Activated B cell treated with CpG ODN at 0.5 μM for 24 hours (primary cell): ENCODE measurements at places on chromosomes 7 and 10.

DNA sequence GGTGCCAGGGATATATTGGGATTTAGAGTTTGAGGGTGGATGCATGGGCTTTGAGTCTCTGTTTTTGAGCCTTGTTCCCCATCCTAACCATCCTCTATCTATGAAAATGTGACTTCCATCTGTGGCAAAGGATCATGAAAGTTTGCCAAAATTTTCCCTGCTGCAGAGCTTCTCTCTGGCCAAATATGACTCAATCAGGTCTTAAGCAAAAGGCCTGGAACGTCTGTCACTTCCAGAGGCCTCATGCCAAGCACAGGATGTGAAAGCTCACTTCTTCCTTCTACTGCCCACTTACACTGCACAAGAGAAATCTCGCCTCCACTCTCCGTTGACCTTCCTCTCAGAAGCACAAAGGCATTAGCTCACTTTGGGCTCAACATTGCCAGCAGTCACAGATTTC is 696.9 kb upstream of the NRP1 start:
- H3K27ac ChIP-seq: no peak overlapping the region
- no peak for DNase-seq
- no peaks in the 10 kb centered on the region for H3K4me1 ChIP-seq
- no peaks in the 10 kb centered on the region for H3K36me3 ChIP-seq
- no peaks in the 10 kb centered on the region for H3K27me3 ChIP-seq

GRCh38 chr10:109616359-109616980 is 306.8 kb downstream of the XPNPEP1 start:
- no peaks in the 10 kb centered on the region for H3K27me3 ChIP-seq
- DNase-seq: no peak
- H3K36me3 ChIP-seq: no peaks in the 10 kb centered on the region
- H3K27ac ChIP-seq: no peak overlapping the region
- H3K4me1 ChIP-seq: no peaks in the 10 kb centered on the region

GRCh38 chr7:73978661-73979563 is 49.1 kb upstream of the ELN start:
- H3K4me1 ChIP-seq: peaks cover 8% of the 10 kb centered on the region
- H3K4me3 ChIP-seq: no peak overlapping the region
- no peak for DNase-seq
- peaks cover 4% of the 10 kb centered on the region for H3K27me3 ChIP-seq
- no peak overlapping the region for H3K27ac ChIP-seq

DNA sequence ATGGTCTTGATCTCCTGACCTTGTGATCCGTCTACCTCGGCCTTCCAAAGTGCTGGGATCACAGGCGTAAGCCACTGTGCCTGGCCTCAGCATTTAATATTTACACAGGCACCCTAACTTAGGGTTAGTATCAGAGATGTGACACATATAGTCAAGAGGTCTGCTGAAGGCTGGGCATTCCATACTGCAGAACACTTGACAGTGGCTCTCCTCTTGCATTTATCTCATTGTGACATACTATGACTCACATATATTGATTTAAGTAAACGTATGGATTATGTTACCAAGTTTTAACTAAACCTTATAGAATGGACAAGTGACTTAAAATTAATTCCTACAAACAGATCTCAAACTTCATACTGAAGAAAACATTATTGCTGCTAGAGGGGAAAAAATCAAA is 36.6 kb downstream of the BRAF start:
- peaks cover 12% of the 10 kb centered on the region for H3K36me3 ChIP-seq
- no peaks in the 10 kb centered on the region for H3K27me3 ChIP-seq
- no peak overlapping the region for H3K4me3 ChIP-seq
- DNase-seq: no peak
- no peak overlapping the region for H3K27ac ChIP-seq

DNA sequence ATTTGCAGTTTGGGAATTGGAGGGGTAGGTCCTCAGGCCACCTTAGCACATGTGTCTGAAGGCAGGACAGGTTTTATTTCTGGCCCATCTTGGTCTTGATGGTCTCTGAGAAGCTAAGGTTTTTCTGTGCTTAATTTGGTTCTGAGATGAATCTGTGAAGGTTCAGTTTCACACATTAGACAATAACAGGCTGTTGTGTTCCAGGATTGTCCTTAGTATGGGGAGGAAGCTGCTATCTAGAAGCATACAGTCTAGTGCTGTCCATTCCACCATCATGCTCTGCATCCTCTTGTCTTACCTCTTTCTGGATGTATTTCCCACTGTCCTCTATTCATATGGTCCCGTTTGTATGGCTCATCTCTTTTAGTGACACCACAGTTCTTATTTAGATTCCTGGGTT is 7.1 kb downstream of the UBE2D1 start:
- peaks cover 8% of the 10 kb centered on the region for H3K36me3 ChIP-seq
- H3K27ac ChIP-seq: no peak overlapping the region
- H3K4me1 ChIP-seq: peaks cover 31% of the 10 kb centered on the region

DNA sequence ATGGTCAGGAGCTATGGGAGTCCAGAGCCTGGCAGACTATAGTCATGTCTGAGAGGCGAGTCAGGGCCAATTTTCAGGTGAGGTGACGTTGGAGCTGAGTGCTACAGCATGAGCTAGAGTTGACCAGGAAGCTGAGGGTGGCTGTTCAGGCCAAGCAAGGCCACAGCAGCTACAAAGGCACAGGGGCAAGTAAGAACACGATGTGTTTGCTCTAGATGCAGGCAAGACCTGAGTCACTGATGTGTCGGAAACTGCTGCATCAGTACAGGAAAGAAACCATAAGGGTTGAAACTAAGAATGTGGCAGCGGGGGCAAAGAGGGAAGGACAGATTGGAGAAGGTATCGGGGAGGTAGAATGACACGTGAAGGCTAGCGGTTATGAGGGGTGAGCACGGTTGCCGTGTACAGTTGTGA is 11.8 kb upstream of the RRP12 start:
- no peaks in the 10 kb centered on the region for H3K27me3 ChIP-seq
- no peak overlapping the region for H3K4me3 ChIP-seq
- H3K36me3 ChIP-seq: no peaks in the 10 kb centered on the region
- peaks cover 13% of the 10 kb centered on the region for H3K4me1 ChIP-seq
- DNase-seq: no peak
- no peak overlapping the region for H3K27ac ChIP-seq

- no peaks in the 10 kb centered on the region for H3K4me1 ChIP-seq
- no peak overlapping the region for H3K27ac ChIP-seq
- H3K36me3 ChIP-seq: no peaks in the 10 kb centered on the region
- H3K4me3 ChIP-seq: no peak overlapping the region
- no peak for DNase-seq
These were observed 108.8 kb downstream of the ADCYAP1R1 start for GRCh38 chr7:31160941-31161340.

DNA sequence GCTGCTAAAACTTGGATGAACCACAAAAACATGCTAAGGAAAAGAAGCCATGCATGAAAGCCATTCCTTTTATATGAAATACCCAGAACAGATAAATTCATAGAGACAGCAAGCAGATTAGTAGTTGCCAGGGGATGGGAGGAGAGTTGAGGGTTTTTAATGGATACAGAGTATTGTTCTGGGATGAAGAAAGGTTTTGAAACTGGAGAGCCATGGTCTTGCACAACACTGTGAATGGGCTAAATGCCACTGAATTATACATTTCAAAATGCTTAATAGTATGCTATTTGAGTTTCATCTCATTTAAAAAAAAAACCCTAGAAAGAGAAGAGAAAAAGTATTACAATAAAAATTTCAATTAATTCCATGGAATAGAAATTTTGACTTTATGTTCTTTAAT is 154.3 kb downstream of the GNAT3 start:
- H3K4me1 ChIP-seq: no peaks in the 10 kb centered on the region
- no peaks in the 10 kb centered on the region for H3K36me3 ChIP-seq
- DNase-seq: no peak
- no peaks in the 10 kb centered on the region for H3K27me3 ChIP-seq
- H3K4me3 ChIP-seq: no peak overlapping the region

- H3K4me3 ChIP-seq: no peak overlapping the region
- no peak overlapping the region for H3K27ac ChIP-seq
- no peaks in the 10 kb centered on the region for H3K27me3 ChIP-seq
These were observed 3.5 kb upstream of the SNX8 start for GRCh38 chr7:2317556-2318293.
